Caki2 (cell line): ENCODE measurements at places on chromosomes 7 and 10. TPM values are rescaled to one million over a fixed set of nuclear protein-coding genes. Genes with fewer than 3 reads are reported as not detected.
A peak's percentile ranks its signal among the peaks of the same experiment; 100 is the strongest.

- peak; percentile 40 for DNase-seq
Observed at GRCh38 chr10:52951824-52952223, 179.2 kb upstream of the MBL2 start.

GRCh38 chr7:10646194-10646593 lies 327.5 kb upstream of the PHF14 start:
- DNase-seq, result no peak

DNA sequence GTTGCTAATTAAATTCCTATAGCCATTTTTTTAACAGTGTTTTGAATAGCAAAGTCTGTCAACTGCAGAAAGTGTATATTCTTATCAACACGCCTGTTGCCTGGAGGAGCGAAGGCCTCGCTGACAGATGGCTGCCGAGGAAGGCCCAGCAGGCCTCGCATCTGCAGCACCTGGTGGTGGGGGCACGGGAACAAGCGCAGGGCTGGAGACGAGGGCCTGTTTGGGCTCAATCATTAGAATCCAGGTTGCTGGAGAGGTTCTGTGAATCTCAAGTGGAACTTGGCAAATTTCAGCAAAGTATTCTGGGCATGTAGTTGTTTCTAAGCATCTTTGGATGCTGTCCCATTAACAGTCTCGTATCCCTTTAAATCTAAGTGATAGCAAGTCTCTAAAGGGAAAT lies 66.1 kb upstream of the FAM204A start:
- no peak for DNase-seq

GRCh38 chr10:29702273-29703164 lies 67.7 kb upstream of the SVIL start:
- DNase-seq, result no peak

DNA sequence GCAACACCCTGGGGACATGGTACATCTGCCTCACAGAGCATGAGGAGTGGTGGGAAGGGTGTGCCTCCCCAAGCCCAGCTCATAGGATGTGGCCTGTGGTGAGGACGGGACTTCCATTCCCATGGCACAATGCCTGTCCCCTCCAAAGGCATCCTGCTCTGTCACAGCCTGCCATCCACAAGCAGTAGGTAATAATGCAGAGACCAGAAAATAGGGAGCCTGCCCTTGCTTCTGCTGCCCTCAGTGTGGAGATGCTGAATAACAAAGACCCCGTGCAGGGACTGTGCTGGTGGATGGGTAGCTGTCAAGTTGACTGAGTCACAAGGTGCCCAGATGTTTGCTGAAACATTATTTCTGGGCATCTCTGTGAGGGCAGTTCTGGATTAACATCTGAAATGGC lies 199.9 kb upstream of the GRB10 start:
- DNase-seq, result no peak

GRCh38 chr10:93566435-93567276 lies at the start of gene FFAR4:
TSS of gene FFAR4 (plus strand) at chr10:93566665. CDS start at chr10:93566721, 56 bp downstream.
- peak; percentile 80 for DNase-seq

GRCh38 chr7:26467104-26467503 lies 175.4 kb downstream of the SNX10 start:
- DNase-seq, result no peak

- no peak for DNase-seq
Observed at GRCh38 chr7:127460077-127460476, 67.6 kb upstream of the ZNF800 start.

- no peak for DNase-seq
Observed at GRCh38 chr10:113007821-113008220, 57.8 kb downstream of the TCF7L2 start.

GRCh38 chr10:3397231-3397630 lies 224.6 kb upstream of the PITRM1 start:
- peak; percentile 46 for DNase-seq

DNA sequence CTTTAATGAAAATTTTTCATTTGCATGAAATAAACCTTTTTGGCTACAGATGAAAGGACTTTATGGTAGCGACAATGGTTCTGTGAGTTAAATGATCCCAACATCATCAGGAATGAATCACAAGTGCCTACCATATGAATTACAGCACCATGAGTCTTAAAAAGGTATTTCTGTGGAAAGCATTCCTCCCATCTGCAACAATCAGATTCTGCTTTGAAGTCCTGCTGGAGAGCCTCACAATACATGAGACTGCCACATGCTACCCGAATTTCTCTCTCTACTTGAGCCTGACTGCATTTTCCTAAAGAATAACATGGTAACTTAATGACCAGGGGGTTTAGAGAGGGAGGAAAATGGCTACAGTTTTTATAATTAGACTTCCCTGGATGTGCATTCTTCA lies 190.3 kb downstream of the TWIST1 start:
- no peak for DNase-seq

Gene CCSER2
- 9.5 and 24.9 TPM in 2 replicates for total RNA-seq

Gene MALRD1
- not detected in 2 replicates for total RNA-seq

Gene SPDYE6
- not detected in 2 replicates for total RNA-seq

Gene WEE2
- not detected in 2 replicates for total RNA-seq

Gene THSD7A
- 0.06 and 0.20 TPM in 2 replicates for total RNA-seq

Gene GDF2
- not detected in 2 replicates for total RNA-seq

Gene PLAU
- total RNA-seq, result 27.6 and 31.4 TPM in 2 replicates

Gene ZP3
- total RNA-seq, result 17.1 and 21.8 TPM in 2 replicates

Gene ADCY1
- 0.32 TPM in 1 of 2 replicates, not detected in the other for total RNA-seq

Gene PON1
- total RNA-seq, result not detected in 2 replicates

Gene RNF32
- 2.6 and 13.5 TPM in 2 replicates for total RNA-seq

Gene RTKN2
- total RNA-seq, result 3.6 and 4.9 TPM in 2 replicates
